Stimulated activated CD4-positive, alpha-beta T cell treated with anti-CD3 and anti-CD28 coated beads, Interleukin-4, amount 100 ng/mL, for 4 hours (primary cell): ENCODE measurements at places on chromosomes 7 and 10.

GRCh38 chr10:5615316-5615715 is 51.1 kb downstream of the ASB13 start:
- no peak for DNase-seq

DNA sequence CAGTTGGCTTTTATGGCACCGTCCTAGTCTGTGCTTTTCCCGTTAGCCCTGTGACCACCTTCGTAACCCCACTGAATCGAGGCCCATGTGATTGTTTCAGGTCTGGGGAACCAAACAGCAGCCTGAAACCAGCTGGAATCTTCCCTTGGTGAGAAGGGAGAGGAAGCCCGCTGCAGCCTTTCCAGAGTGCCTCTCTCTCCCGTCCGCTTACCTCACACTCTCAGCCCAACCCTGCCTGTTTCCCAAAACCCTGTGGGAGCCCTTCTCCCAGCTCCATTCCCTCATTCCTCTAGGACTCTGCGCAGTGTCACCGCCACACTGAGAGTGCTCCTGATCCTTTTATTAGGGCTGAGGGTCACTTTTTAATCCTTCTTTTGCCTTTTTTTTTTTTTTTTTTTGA is 139.6 kb downstream of the WDR37 start:
- peak; percentile 0 for DNase-seq

- no peak for DNase-seq
Observed at GRCh38 chr7:41448104-41448503, 254.8 kb downstream of the INHBA start.

- DNase-seq: no peak
Observed at GRCh38 chr10:124200011-124200410, 106.6 kb upstream of the CHST15 start.

GRCh38 chr7:1330801-1331425 is 98.2 kb downstream of the UNCX start:
- DNase-seq: no peak

- no peak for DNase-seq
Observed at GRCh38 chr10:114038819-114039218, 4.8 kb upstream of the ADRB1 start.

DNA sequence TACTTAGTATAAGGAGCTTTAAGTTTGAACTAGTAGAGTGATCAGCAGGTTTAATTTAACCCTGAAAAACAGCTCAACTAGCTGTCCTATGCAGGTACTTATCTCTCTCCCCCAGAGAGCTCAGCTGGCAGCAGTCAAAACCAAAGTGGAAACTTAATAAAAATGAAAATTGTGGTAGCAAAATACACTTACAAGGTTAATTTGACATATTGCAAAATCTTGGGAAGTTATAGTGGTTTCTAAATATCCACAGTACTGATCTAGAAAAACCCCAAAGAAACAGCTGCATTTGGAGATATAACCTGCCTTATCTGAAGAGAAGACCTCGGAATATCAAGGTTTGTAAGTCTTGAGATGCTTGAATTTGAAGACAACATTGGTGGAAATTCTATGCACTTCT is 269.2 kb downstream of the RNLS start:
- DNase-seq: no peak

- no peak for DNase-seq
Observed at GRCh38 chr7:80153446-80153845, 18.8 kb downstream of the GNAI1 start.

DNA sequence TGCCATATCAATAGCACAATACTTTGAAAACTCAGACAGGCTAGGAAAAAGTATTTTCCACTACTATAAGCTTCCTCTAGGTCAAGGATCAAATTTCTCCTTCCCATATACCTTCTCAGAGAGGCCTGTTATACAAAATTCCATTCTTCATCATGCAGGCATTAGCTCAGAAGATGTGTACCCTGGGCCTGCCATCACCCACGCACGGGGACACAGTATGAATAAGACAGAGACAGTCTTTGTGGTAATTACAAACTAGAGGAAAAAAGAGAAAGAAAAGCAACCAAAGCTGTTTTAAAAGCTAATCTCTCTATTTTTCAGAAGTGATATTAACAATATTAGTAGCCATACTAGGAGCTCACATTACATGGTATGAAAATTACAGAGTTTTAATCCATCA is 236.8 kb upstream of the AOAH start:
- DNase-seq: no peak

- no peak for DNase-seq
Observed at GRCh38 chr10:74024600-74024999, 26.7 kb downstream of the VCL start.

DNA sequence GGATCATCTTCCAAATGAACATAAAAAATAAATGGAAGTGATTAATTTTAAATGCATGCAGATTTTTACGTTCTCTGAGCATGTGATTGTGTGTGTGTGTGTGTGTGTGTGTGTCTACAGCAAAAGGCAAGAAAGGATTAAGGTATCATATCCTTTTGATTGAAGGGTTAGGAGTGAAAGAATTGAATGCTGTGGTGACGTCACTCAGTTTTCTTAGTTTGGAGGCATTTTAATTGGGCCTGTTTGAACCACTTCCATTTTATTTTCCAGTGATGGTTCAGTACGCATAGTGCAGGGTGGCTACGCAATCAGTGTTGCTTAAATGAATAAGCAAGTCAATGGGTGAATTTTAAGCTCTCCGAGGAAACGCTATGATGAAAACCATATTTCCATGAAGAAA is 31.3 kb downstream of the TACC2 start:
- no peak for DNase-seq

- no peak for DNase-seq
Observed at GRCh38 chr10:102678842-102679289, 34.6 kb downstream of the TRIM8 start.

DNA sequence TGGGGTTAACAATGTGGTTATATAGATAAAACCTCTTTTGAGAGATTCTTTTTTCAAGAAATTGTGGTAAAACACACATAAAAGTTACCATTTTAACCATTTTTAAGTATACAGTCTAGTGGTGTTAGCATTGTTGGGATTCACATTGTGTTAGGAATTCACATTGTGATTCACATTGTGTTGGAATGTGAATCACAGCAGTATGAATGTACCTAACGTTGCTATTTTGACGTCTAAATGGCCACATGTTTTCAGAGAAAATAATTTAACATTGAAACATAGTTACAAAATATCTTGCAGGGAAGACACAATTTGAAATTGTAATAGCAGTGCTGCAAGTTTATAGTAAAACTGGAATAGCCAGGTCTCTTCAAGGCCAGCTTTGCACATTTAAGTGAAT is 129.0 kb downstream of the BICC1 start:
- DNase-seq: no peak

DNA sequence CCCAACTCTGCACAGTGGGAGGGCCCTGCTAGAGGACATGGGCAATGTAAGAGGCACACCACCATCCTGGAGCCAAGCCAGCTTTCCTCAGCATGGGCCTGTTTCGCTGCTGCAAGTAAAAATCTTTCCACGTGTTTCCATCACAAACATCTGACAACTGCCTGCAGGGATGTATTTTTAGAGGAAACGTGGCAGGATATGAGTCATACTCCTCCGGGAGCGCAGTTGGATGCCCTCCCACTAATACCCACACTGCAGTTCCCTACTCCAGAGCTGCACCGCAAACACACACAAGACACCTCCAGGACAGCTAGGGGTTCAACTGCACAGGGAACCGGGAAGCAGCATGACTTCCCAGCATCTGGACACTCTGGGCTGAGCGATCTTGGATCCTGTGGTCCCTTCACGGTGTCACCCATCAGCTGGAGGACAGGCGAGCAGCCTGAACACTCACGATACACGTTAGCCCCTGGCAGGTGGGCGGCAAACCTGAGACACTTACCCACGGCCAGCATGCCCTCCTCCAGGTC is 26.1 kb downstream of the PLAC9 start:
- DNase-seq: no peak

DNA sequence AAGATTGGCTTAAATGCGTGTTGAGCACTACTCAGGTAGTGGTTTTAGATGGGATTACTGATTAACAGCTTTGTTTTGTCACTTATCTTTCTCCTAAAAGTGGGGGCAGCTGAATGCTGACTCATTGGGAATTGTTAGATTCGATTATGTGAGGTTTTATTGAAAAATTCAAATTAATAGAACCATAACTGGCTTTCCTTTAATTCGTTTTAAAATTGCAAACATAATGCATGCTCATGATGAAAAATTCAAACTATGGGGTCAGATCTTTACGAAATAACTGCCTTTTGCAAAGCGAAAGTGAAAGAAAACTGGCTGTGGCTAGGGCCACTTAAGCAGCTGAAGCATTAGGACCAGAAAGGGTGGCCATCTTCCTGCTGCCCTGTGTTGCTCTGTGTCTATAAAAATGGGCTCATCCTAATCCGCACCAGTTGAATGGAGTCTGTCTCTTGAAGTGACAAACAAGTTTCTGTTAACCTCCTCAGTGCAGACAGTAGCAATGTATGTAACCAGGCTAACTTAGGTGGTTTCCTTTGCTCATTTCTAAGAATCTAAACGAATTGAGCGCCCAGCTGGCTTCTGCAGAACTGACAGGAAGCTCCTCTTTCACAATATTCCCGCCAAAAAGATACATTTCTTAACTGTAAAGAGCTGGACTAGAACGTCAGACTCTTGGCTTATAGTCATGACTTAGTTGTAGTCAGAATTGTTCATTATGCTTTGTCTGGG is 27.8 kb downstream of the DENND10 start:
- no peak for DNase-seq

- DNase-seq: no peak
Observed at GRCh38 chr7:2498708-2499107, 20.9 kb upstream of the LFNG start.

DNA sequence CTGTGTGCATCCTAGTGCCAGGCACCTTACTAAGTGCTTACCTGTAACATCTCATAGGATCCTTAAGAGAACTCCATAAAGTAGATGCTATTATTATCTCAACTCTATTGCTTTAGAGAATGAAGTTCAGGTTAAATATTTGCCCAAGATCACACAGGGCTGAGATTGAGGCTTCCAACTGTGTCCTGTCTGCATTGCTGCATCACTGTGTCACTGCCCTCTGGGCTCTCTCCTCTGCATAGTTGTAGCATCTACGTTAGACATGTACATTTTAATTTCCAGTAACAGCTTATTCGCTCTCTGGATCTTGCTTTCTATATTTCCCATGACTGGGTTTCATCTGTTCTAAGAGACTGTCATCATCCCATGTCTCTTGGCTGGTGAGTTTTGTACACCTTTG is 63.6 kb upstream of the FZD8 start:
- DNase-seq: no peak

GRCh38 chr10:61096056-61096455 is 152.1 kb upstream of the RHOBTB1 start:
- no peak for DNase-seq

DNA sequence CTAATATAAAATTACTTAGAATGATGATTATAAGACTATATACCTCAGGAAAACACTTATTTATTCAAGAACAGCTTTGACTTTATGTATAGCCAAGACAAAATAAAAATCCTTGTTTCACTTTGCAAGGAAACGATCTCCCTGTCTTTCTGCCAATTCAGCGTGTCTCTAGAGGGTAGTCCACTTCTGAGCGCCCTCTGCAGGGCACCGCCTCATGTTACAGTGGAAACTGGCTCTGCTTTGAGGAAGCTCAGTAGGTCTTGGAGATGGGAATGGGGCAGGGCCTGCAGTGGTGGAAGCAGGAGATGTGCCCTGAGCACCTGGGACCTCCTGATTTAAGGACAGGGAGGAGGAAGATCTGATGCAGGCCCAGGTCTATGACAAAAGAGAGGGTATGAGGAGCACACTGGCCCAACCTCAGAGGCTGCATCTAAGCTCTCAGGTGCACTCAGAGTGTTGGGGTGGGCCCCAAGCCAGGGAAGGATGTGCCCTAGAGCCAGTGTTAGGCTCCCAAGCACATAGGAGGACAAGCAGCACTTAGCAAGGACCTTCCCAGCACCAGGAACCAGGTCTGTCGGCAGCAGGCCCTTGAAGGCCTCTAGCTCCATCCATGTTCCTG is 481.0 kb downstream of the TNS3 start:
- no peak for DNase-seq

- DNase-seq: no peak
Observed at GRCh38 chr7:70944516-70944915, 187.4 kb upstream of the GALNT17 start.

- DNase-seq: no peak
Observed at GRCh38 chr10:21494191-21495001, 31.1 kb downstream of the SKIDA1 start.

- DNase-seq: no peak
Observed at GRCh38 chr10:26697922-26698608, 564 bp downstream of the PDSS1 start.

GRCh38 chr7:2231992-2232765 is 566 bp downstream of the MAD1L1 start:
- DNase-seq: peak; percentile 6

- no peak for DNase-seq
Observed at GRCh38 chr10:109912335-109913281, 10.7 kb downstream of the XPNPEP1 start.

DNA sequence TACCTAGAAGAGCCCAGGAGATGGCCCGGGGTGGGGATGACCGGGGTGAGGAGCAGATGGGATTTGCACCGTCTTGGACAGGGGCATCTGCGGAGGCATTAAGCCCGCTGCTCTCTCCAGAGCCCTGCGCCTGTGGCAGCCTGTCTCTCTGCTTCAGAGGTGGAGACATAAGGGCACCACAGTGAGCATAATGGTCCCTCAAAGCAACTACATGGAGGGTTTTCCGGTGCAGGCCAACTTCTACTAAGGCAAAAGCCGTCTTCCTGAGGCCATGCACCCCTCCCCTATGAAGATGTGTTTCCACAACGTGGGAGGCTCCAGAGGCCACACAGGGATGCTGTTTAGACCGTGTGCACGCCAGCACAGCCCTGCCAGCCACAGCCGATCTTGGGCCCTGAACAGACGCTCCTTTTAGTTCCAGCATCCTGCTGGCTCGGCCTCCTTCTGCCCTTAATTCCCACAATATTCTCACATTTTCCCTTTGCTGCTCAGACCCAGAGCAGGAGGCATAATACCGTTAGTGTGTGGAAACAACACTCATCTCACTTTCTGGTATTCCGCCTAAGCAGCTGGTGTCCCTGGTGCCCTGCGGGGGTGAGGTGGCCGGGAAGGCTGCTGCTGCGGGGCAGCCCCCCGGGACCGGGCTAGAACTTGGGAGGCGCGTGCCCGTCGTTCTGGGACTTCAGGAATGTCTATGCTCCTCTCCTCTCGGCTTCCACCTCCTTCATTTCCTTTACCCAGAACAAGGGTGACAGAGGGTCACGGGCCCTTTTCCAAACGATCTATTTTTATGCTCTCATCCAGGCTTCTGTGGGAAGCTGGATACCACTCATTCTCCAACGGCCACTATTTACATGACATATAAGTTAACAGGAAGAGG is 266.9 kb downstream of the TNS3 start:
- DNase-seq: no peak

- no peak for DNase-seq
Observed at GRCh38 chr7:128921866-128922440, 11.4 kb upstream of the KCP start.

- no peak for DNase-seq
Observed at GRCh38 chr7:94003446-94004023, 620 bp downstream of the BET1 start.

- DNase-seq: no peak
Observed at GRCh38 chr7:141072548-141073172, 1.2 kb upstream of the TMEM178B start.

DNA sequence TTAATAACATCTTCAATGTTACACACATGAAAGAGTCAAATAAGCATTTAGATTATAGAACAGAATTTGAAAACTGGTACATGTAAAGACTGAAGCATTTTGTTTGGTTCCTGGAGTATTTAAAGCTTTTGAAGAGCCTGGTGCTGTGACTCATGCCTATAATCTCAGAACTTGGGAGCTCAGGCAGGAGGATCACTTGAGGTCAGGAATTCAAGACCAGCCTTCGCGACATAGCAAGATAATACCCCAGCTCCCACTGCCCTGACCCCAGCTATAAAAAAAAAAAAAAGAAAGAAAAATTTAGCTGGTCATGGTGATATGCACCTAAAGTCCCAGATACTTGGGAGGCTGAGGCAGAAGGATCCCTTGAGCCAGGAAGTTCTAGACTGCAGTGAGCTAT is 87.8 kb downstream of the HDAC9 start:
- DNase-seq: no peak
